HCT116 (cell line): ENCODE measurements at places on chromosomes 11 and 22. TPM values are rescaled to one million over a fixed set of nuclear protein-coding genes. Genes with fewer than 3 reads are reported as not detected.

- DNase-seq = no peak
These were observed 38.9 kb upstream of the EED start for GRCh38 chr11:86205421-86206336.

DNA sequence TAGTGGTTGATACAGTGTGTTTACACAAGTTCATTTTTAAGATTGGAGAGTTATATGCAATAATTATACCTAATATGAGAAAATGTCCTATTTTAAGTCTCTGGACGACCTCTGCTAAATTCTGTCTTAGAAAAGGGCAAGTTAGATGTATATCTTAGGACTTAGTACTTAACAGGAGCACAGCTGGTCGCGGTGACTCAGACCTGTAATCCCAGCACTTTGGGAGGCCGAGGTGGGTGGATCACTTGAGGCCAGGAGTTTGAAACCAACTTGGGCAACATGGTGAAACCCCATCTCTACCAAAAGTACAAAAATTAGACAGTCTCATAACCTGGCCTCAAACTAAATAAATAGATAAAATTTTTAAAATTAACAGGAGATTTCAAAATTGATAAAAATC lies 27.2 kb downstream of the BSX start:
- no peak for DNase-seq

GRCh38 chr11:19951558-19952115 lies 208.6 kb downstream of the DBX1 start:
- peak; percentile 32 for DNase-seq

The THRSP gene
- not detected for total RNA-seq

The SIPA1 gene
- 105 TPM for total RNA-seq
